ENCODE measurements at places on chromosomes 5 and 9. TPM values are rescaled to one million over a fixed set of nuclear protein-coding genes. Genes with fewer than 3 reads are reported as not detected.
A peak's percentile ranks its signal among the peaks of the same experiment; 100 is the strongest.

- no peak for DNase-seq
Observed at GRCh38 chr9:92446536-92446935, 22.3 kb upstream of the OMD start.

- no peak for DNase-seq
Observed at GRCh38 chr5:181186986-181187499, 18.0 kb downstream of the TRIM7 start.

DNA sequence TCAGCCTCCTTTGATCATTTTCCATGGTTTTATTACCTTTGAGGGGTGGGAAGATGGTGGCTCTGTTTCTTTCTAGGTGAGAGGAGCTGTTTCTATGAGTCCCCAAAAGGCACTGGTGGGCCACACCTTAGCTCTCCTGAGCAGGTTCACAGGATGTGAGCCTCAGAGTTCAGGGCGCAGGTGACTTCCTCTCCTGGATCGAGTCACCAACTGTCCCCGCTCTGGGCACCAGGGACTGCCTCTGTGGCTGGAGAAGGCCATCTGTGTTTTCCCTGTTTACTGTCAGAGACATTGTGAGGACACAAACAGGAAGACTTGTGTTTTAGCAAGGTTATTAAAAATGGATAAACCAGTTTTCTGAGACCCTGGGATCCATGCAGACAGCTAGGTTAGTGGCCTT, 68.5 kb downstream of the IL31RA start:
- no peak for DNase-seq

GRCh38 chr9:77556396-77556795, 91.7 kb downstream of the GNA14 start:
- no peak for DNase-seq

DNA sequence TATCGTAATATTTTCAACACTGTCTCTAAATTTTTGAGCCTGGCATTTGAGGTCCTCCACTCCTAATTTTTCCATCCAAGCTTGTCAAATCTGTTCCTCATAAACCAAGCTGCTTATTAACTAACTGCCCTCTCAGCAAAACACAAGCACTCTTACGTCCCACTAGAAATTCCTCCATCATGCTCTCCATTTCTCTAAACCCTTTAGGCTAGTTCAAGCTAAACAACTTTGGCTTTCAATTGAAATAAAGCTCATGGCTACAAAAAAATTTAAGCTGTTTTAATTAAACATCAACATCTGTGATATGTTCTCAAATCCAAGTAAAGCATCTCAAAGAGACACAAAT, 45.7 kb downstream of the RNF145 start:
- no peak for DNase-seq

GRCh38 chr9:131629226-131629500, 83.8 kb downstream of the PRRT1B start:
- no peak for DNase-seq

DNA sequence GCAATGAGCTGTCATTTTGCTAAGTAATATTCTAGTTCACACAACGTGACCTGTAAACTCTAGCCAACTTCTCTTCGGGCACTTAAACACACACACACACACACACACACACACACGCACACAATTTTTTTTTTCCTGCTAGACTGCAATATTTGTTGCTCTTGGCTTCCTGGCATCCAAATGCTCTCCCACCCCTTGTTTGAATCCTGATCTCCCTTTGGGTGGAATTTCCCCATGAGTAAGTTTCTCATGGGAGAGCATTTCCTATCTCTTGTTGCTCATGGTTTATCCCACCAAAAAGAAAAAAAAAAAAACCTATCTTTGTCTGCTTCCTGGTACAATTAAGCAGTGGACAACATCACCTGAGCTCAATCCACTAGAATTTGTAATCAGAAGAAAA, 54.7 kb upstream of the TSLP start:
- DNase-seq: no peak

DNA sequence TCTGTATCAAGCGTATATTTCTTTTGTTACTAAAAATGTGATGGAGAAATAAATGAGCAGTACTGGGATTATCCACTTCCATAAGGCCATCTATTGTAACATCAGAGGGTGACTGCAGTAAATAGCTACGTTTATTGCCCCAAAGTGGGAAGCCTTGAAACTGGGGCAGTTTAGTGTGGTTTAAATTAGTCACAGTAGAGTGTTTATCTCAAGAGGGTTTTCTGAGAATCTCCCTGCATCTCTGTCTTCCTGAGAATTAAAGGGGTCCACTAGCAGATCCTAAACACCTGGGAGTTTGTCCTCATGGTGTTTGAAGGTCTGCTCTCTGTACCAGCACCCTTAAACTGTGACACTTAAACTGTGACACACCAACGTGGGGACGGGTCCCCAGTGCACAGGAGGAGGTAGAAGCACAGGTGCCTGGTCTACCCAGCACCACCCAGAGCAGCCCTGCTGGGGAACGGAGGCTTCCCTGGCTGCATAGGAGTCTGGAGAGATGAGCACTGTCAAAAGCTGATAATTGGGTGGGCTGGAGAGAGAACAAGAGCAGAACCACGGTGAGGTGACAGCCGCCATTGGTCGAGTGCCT, 25.2 kb downstream of the PRRC2B start:
- DNase-seq: no peak

DNA sequence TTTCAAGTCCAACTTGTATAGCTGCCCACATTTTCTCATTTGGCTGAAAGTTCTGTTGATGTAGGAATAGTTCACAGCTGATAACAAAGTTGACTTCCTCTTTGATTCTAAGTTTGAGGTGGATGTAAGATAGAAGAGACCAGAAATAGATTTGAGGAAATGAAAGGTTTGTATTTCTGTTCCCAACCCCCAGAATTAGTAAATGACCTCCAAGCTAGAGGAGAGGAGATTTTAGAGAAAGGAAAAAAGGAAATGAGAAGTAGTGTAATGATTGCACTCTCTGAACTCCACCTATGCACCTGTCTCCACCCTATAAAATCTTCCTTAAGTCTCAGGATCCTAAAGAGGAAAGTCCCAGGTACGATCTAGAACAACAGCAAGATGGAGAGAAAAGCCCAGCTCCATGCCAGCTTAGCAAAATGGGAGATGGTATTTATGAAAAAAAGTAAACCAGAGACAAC, 130.4 kb upstream of the POC5 start:
- no peak for DNase-seq

- DNase-seq: no peak
Observed at GRCh38 chr5:83871533-83872395, 151.1 kb upstream of the HAPLN1 start.

DNA sequence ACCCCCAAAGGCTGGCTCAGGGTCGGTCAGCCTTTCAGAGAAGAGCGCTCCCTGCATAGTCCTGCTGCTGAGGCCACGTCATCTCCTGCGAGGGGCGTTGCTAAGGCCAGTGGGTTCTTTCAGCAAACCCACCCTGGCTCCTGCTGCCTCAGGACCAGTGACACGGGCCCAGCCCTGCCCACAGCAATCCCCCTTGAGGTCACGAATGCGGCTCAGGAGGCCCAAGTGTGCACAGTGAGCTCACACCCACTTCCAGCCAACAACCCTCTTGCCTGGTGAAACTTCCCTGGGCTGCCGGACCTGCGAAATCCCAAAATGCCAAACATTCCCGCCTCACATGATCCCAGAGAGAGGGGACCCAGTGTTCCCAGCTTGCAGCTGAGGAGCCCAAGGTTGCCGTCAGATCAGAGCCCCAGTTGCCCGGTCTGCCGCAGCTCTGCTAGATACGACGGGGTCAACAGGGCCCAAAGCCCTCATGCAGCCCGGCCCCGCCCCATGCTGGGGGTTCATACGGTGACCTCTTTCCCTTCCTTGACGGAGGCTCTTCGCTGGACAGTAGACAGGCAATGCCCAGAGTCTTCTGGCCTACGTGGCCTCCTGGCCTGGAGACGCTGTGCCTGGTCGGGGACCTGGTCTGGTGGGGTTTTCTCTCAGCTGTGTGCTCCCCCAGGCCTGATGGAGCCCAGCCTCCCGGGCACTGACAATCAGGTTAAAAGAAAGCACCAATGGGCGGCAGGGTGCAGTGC, 116.4 kb upstream of the COL5A1 start:
- no peak for DNase-seq

DNA sequence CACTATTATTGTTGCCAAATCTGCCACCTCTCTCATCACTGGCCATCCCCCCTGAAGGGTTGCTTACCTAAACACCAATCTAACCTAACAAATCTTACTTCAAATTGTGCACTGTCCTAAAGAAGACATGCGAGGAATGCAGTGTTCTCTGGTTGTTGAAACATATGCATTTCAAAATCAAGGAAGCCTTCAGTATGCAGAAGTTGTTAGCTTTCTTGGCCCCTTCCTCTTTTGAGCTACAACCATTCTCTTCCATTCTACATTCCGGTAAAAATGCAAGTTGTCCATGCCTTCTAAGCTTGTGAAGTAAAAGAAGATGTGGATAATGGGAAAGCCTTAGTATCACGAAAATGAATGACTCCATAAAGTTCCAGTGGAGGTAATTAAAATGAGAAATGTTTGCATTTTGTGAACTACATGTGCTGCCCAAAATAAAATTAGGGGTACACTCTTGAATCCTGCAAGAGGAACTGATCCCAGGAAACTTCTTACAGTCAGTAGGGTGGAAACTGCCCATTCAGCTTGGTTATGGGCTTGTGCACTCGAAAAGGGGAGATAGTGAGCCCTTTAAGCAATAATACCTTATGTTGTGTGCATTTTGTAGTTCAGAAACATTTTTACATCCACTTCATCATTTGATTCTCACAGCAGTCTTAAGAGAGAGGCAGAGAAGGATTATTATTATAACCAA, 77.6 kb upstream of the ADRB2 start:
- no peak for DNase-seq

DNA sequence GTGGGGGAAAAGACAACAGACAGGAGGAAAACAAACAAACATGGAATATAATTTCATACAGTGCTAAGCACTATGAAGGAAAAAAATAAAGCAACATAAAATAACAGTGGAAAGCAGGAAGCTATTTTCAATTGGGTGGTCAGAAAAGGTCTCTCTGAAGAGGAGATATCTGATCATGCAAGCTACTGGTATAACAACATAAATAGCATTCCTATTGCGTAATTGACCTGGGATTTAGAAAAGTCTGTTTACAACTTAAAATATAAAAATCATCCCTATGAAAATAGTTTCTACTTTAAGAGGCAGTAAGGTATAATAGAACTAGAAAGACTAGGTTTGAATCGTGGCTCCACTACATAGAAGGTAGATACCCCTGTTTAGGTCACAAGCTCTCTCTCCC, 61.4 kb downstream of the FBXW11 start:
- no peak for DNase-seq

DNA sequence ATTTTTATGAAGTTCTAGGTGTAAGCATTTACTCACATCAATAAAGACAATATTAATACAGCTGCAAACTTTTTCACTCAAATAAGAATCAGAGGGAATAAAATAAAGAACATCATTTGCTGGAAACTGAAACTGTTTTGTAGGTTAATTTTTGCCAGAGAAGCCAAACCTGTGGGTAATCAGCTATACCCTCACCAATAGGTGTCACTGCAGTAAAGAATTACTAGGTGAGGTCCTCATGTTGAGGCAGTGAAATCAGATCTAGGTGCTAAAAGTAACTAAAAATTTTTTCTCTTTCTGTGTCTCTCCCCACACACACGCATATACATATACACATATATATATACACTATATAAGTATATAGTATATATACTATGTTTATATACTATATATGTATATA, 1016.3 kb upstream of the SEMA6A start:
- peak; percentile 21 for DNase-seq

Gene CCNI2
- total RNA-seq: 1.6 TPM

Gene CDKN2B-AS1
- total RNA-seq: 0.04 TPM

Gene PRR16
- total RNA-seq: 1.0 TPM

Gene GPX3
- 5.5 TPM for total RNA-seq

Gene CCL28
- 7.5 TPM for total RNA-seq

Gene CDH9
- not detected for total RNA-seq

Gene CCNG1
- total RNA-seq: 206 TPM

Gene CD72
- total RNA-seq: 1.7 TPM

All from kidney epithelial cell (primary cell).